ENCODE measurements at places on chromosomes 11 and 22.
A peak's percentile ranks its signal among the peaks of the same experiment; 100 is the strongest.

GRCh38 chr11:13128354-13128753, 119.2 kb downstream of the RASSF10 start:
- DNase-seq = no peak

GRCh38 chr11:12845739-12846358, 163.3 kb upstream of the RASSF10 start:
- no peak for DNase-seq

DNA sequence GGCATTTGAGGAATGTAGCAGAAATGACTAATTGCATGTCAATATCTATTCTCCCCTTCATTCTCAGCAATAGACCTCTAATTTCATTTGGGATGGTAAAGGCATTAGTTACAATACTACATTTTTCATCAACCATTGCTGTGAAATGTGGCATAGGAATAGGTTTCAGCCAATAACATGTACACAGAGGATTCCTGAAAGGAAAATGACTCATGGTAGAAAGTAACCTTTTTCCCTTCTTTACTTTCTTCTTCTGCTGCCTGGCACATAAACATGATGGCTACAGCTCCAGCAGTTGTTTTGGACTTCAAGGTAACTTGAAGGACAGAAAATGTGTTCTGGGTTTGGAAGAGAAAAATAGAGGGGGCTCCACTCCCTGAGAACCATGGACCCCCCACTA, 231.8 kb upstream of the CTSC start:
- no peak for DNase-seq

GRCh38 chr11:75561426-75562047, 516 bp upstream of the SERPINH1 start:
- DNase-seq = no peak

DNA sequence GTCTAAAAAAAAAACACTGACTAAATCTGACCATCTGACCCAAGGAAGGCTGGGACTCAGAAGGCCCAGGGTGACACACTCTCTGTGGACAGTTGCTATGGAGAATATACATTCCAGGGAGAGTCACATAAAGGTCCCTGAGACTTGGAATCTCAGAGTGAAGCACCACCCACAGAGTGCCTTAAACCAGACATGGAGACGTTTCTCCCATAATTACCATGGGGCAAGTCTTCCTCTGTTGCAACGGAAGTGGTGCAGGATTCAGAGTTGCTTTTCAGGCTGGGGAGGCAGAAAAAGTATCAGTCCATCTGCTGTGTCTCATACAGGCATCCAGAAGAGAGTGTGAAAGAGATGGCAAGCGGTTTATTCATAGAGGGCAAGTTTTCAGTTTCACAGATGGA, 58.7 kb upstream of the SLN start:
- DNase-seq = no peak

GRCh38 chr22:32855045-32855756, 53.7 kb downstream of the TIMP3 start:
- DNase-seq = no peak

GRCh38 chr22:47850644-47851151, 1088.2 kb downstream of the TBC1D22A start:
- DNase-seq = no peak

- peak; percentile 38 for DNase-seq
These were observed 678 bp upstream of the RANGAP1 start for GRCh38 chr22:41286639-41287091.

DNA sequence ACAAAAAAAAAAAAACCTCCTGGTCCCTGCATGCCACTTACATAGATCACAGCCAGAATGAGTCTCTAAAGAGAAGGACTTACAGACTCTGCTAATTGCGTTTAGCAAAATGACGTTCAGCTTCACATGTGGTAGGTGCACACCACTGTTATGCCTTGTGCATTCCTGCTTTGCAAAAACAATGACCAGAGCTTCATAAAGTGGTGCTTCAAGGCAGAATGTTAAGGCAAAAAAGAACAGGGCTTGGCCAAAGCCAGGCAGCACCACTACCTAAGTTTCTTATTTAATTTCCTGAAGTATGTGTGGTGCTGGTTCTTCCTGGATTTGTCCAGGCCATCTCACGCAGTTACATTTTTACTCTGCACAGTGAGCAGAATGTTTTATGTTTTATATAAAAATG, 85.2 kb downstream of the GALNT18 start:
- no peak for DNase-seq

- DNase-seq = no peak
These were observed 30.5 kb upstream of the TTC28 start for GRCh38 chr22:28710107-28710506.

DNA sequence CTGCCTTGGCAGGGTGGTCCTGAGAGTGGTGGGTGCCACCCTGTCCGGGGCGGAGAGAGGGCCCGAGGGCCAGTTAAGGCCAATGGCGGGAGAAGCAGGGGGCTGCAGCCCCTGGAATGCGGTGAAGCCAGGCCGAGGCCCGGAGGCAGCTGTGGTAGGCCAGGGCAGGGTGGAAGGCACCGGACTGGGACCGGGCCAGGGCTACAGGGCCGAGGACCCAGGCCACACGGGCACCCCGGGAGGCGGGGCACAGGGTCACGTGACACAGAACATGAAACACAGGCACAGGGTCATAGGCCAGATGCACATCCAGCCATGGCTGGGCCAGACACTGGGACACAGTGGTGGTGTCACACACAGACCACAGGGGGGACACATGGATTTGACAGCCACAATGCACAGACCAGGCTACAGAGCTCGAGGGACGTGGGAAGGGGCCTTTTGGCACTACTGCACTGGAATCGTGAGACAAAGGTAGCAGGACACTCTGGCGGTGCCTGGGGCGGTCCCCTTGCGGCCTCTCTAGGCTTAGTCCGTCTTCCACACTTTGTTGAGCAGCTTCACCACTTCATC, 2.8 kb downstream of the SLC25A1 start:
- no peak for DNase-seq

Measured in stimulated activated CD4-positive, alpha-beta T cell treated with anti-CD3 and anti-CD28 coated beads, TNF-alpha, amount 100 ng/mL, for 48 hours (primary cell).